ENCODE measurements at places on chromosomes 7 and 10.
A peak's percentile ranks its signal among the peaks of the same experiment; 100 is the strongest.

GRCh38 chr7:115217373-115217772, 295.5 kb downstream of the MDFIC start:
- no peak for DNase-seq

- peak; percentile 65 for DNase-seq
Observed at GRCh38 chr10:17029581-17030271, 99.9 kb downstream of the CUBN start.

DNA sequence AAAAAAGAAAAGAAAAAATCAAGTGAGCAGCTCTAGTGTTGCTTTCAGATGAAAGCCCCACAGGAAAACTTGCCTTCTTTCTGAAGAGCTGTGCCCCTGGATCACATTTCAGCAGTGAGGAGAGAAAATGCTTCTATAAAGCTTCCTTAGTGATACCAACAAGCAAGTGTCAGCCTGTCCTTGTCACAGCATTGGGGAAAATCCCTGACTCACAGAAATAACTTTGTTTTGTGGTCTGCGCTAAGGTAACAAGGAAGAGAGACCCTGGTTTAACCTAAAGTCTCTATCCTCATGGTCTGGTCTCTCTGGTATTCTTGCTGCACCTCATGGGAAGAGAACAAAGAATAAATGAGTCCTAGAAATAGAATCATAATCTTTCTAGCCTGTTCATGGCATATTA, 885.2 kb upstream of the SORCS1 start:
- DNase-seq = no peak

GRCh38 chr10:119673271-119673670, 22.1 kb downstream of the BAG3 start:
- DNase-seq = no peak

DNA sequence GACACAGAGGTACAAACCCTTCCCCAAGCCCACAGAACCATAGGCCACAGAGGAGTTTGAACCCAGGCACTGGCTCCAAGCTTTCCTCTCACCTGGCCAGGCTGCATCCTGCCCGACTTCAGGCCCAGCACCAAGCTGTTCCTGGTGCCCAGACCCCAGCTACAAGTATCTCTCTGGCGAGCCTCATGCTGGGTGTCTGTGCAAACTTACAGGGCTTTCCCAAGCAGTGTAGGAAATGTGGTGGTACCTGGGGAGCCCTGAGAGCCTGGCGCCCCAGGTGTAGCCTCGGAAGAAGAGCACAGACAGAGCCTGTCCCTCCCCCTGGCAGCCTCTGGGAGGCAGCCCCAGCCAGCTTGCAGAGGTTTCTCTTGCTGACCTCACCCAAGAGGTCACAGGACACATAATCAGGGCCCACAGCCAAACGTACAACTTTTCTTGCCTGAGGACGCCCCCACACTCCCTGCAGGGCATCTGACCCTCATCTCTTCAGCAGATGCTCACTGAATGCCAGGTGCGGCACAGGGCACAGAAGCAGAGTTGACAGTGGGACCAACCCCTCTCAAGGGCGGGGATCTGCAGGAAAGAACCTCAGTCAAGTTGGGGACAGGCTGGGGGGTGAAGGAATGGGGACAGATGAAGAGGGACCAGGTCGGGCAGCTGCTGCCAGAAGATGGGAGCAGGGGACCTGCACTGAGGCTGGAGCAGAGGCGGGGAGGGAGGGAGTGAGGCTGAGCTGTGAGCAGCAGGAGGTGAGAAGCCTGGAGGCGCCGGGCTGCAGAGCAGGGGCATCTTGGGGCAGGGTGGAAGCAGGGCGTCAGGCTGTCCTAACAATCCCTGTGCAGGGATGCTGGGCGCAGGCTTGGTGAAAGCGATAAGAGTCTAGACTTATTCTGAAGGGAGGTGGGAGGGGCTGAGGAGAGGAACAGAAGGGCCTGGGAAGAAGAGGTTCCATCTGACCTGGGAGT, 16.3 kb upstream of the MYL7 start:
- no peak for DNase-seq

DNA sequence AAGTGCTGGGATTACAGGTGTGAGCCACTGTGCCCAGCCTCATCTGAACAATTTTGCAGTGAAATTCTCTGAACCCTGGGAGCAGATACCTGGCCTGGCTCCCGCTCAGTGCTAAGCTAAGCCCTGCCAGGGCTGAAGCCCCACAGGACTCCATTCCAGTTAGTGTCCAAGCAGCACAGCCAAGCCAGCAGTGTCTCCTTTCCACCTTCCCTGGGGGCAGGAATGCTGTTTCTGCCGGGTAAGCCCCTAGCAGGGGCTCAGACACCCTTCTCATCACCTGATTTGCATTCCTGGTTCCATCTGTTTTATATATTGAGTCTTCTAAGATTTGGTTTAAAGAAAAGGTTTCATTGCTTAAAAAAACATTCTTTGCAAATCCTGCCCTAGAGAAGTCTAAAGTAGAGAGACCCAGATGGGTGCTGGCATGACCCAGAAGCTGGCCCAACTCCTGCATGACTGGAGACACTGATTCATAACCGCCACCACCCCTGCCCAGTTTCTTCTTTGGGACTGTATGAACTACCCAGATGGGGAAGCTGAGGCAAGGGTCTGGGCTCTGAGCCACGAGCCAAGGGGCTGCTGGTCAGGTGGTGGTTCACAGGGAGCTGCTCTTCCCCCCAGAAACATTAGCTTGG, 14.0 kb downstream of the SLC13A4 start:
- no peak for DNase-seq

- no peak for DNase-seq
Observed at GRCh38 chr10:102437515-102437914, 5.1 kb upstream of the CUEDC2 start.

DNA sequence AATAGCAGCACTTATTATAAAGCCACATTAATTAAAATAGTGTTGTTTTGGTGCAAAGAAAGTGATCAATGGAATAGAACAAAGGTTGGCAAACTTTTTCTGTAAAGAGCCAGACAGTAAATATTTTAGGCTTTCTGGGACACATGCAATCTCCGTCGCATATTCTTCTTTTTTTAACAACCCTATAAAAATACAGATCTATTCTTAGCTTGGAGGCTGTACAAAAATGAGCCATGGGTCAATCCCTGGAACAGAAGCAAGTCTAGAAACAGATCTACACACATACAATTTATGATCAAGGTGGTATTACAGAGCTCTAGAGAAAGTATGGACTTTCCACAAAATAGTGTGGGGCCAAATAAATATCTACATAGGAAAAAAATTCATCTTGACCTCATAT, 71.8 kb downstream of the ARHGAP21 start:
- no peak for DNase-seq

- DNase-seq = no peak
Observed at GRCh38 chr10:61110188-61110844, 166.3 kb upstream of the RHOBTB1 start.
